ENCODE measurements at places on chromosomes 3 and 15.

DNA sequence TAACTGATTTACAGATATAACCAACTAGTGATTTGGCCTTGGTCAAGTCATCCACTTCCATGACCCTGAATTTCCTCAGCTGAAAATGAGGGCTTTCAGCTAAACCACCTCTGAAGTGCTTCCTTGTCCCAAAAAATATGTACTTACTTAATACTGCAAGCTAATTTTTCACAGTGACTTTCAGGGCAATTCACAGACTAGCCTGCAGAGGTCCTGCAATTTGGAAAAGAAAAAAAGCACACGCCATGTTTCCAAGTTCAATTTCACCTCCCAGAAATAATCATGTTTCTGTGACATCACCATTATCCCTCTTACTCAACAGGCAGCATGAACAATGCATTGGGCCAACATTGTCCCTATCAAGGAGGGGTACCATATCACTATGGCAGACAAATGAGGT is 218.2 kb downstream of the SHOX2 start:
- no peak for DNase-seq

DNA sequence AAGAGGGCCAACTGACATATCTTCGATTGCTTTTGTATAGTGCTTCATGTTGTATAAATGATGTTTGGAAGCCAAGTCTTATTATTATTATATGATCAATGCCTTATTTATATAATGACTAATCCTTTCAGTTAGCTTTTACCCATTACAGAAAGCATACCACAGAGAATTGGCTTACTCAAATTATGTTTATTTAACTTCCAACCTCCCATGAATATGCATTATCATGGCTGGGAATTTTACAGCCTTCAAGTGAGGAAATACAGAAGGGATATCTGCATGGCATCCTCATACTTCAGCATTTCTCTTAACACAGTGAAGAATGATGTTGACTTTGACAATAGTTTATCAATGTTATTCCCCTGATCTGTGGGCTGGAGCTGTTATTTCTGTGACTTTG is 225.9 kb upstream of the GAP43 start:
- no peak for DNase-seq

- DNase-seq: peak; percentile 88
These were observed 4.2 kb downstream of the SEMA3B start for GRCh38 chr3:50272911-50273688.

- no peak for DNase-seq
These were observed 95.7 kb upstream of the CHRM5 start for GRCh38 chr15:33872416-33873106.

DNA sequence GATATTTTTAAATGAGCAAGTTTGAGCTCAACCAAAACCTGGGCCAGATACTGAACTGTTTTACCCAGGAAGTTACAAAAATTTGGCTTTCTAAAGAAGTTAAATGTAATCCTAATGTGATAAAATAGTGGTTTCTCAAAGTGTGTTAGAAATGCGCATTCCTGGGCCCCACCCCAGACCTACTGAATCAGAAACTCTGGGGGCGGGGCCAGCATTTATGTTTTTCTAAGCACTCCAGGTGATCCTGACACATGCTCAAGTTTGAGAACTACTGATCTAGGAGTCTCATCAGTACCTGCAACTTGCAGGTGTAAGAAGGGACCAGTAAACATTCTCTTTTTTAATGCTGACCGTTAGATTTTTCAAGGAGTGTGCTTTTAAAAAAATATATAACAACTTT is 190.6 kb downstream of the VPS13C start:
- DNase-seq: no peak

- DNase-seq: no peak
These were observed 65.7 kb downstream of the SYNM start for GRCh38 chr15:99170476-99171065.

- no peak for DNase-seq
These were observed 126.6 kb downstream of the IGF1R start for GRCh38 chr15:98774756-98775497.

- DNase-seq: no peak
These were observed 822.4 kb downstream of the VGLL3 start for GRCh38 chr3:86168512-86168911.

- peak; percentile 82 for DNase-seq
These were observed 44.4 kb upstream of the SPTSSB start for GRCh38 chr3:161415506-161416231.

DNA sequence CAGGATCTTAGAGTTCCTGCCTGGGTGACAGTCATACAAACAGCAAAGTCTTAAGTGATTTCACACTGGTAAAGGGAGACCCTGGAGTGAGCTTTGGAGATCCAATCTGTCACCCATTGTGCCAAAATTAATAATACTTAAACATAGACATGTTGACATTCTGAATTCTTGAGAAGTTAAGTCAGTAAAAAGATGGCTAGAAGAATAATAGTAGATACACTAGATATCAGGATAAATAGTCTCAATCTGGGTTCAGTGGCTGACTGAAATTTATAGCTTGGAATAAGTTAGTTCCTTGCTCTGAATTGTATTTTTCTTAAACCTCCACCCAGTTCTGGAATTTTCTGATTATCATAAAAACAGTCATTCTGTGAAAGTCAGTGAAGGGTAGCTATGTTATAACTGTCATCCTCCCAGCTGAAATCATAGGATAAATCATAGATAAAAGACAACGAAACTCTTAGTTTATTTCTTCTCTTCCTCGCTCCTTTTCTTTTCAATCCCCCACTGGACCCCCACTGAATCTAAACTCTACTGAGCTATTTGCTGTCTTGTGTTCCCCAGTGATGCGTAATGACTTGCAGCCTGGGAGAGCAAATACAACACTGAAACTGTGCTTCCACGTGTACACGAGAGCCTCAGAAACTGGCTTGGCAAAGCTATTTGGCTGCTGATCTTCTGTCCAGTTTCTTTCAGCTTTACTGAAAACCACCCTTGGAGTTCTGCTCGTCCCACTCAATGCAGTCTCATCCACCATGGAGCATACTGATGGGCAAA is 175.4 kb upstream of the TP63 start:
- DNase-seq: no peak

GRCh38 chr3:114351123-114351821 is 57.4 kb downstream of the TIGIT start:
- DNase-seq: no peak

DNA sequence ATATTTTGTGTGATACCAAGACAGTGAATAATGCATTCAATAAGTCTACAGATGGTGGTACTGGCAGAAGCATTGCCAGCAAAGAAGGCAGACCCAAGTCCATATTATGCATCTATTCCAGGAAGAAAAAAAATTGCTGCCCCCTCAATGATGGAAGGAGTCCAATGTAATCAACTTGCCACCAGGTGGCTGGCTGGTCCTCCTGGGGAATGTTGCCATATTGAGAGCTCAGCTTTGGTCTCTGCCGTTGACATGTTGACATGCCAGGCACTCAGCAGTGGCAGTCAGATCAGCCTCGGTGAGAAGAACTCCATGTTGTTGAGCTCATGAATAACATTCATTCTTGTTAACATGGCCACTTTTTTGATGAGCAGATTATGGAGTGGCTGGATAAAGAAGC is 298.5 kb downstream of the IGSF11 start:
- DNase-seq: no peak

- DNase-seq: no peak
These were observed 2.1 kb downstream of the UBE3A start for GRCh38 chr15:25436707-25437106.

DNA sequence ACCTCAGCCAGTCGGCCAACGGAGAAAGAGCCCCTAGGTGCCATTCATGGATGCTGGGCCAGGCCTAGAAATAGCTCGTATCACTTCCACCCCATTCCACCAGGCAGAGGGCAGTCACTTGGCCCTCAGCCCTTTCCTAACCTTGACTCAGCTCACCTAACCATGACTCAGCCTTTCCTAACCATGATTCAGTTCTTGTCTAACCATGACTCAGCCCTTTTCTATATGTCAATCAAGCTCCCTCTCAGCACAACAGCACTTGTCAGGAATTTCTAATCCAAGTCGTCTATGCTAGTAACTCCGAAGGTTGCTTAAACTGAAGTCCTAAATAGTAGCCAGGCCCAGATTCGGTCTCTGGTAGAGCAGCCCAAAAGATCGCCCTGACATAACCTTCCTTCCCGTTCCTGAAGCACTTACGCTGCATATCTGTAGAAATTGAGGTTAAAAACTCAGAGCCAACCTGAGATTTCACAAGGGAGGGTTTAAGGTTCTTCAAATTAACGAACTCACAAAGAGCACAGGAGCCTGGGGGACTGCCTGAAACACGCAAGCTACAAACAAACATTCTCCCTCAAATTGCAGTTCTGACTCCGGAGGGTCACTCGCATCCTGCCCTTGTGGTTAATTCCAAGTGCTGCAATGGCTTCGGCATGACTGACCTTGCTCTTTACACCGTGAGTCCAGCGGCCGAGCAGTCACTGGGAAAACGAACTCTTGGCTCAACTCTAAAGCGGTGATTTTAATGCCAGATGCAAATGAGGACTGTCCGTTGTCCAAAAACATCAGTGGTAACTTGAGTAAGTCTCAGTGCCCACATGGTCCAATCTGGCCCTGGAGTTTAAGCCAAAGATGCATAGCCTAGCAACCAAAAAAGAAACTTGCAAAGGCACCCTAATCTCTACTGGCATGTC is 99.9 kb downstream of the ADAMTS17 start:
- DNase-seq: no peak

DNA sequence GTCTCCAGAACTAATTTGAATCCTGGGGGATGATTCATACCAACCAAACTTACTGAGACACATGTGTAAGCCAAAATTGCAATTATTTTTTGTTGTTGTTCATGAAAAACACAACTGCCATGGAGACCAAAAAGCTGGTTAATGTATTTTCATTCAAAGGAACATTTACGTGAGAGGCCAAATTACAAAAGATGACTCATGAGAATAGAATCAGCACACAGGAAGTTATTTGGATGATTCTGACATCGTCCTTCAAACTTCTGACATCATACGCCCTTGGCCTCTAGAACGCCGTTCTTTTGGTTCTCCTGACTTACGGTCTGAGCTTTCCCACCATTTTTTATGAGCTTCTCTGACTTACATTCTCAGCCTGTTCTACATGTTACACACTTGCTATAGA is 3.0 kb upstream of the ZNF280D start:
- peak; percentile 75 for DNase-seq

GRCh38 chr15:55789066-55789660 is 46.2 kb upstream of the PRTG start:
- DNase-seq: peak; percentile 20

DNA sequence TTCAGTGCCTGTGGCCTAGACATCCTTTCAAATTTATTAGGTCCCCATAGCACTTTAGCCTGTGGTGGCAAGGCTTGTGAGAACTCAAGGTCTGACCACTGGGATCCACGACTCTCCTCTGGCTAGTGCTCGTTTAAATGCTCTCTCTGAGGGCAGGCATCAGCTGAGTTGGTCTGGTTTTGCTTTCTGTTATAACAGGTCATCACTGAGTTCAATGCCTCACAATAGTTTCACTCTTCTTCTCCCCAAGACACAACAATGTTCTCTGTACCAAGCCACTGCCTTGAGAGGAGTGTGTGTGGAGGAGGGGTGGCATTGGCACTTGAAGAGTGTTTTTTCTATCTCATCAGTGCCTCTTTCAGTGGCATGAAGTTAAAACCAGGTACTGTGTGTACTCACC is 7.6 kb downstream of the OR5K4 start:
- no peak for DNase-seq

DNA sequence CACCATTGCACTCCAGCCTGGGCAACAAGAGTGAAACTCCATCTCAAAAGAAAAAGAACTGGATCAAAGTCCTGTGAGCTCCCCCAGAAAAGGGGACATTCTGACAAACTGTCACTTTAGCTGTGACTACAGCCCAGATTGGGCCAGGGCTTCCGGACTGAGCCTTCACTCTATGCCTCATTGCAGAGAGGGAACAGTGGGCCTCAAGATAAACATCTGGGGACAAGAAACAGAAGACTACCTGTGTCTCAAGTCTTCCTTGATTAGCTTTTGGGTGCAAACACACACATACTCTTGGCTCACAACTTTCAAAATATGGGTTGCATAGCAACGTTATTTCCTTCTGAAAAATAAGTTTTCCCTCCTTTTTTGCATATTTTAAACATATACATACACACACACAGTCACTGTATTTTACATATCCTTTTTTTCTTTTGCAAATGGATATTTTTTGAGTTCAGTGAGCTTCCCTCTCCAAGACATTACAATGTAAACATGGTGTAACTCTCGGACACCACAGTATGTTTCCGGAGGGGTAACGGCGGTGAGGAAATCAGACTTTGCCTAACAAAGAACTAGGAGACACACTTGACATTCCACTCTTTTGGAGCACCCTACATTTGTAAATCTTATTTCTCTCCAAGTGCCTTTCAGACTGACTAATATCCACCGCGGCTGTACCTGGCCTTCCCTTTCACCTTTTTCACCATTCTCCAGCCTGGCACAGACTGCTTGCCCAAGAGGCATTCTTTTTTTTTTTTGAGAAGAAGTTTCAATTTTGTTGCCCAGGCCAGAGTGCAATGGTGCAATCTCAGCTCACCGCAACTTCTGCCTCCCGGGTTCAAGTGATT is 3.5 kb downstream of the TKT start:
- DNase-seq: peak; percentile 43

DNA sequence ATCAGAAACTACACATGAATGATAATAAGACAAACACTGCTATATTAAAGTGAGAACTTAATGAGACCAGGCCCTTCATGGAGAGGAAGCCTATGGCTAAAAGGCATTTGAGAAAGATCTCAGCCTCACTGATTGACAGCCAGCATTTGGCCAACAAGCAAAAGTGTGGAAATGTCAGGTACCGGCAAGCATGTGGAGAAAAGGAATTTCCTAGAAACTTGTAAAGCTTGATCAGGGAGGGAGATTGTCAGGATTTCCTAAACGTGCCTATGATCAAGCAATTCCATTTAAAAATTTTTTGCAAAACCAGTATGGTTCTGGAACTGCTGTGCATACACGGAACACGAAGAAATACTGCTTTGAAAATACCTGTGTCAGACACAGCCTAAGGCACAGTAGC is 220.3 kb upstream of the ATP10A start:
- no peak for DNase-seq

GRCh38 chr15:81280696-81281455 is 43.1 kb downstream of the STARD5 start:
- DNase-seq: no peak

DNA sequence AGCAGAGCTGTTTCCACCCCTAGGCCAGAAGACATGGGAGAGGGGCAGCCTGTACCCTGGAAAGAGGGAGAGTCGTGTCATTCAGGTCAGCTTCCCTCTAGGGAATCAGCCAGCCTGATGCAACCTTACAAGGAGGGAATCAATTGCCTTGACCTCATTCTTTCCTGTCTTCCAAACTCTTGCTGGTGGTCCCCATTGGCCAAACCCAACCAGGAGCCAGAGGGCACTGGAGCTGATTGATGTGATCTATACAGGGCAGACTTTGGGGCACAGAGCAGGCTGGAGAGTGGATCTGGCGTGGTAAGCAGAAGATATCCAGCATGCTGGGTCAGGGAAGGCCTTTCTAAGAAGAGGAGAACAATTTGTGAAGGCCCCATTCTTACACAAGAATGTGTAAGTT is 19.1 kb upstream of the MAGEF1 start:
- DNase-seq: no peak
